Right renal cortex interstitium (tissue), 3 donors: ENCODE measurements at places on chromosomes 4 and X. TPM values are rescaled to one million over a fixed set of nuclear protein-coding genes. Genes with fewer than 3 reads are reported as not detected.

The EDNRA gene
- polyA plus RNA-seq = 95.8 TPM

The NDST4 gene
- 1.2 TPM for polyA plus RNA-seq

The RENBP gene
- polyA plus RNA-seq = 13.9 TPM

DNA sequence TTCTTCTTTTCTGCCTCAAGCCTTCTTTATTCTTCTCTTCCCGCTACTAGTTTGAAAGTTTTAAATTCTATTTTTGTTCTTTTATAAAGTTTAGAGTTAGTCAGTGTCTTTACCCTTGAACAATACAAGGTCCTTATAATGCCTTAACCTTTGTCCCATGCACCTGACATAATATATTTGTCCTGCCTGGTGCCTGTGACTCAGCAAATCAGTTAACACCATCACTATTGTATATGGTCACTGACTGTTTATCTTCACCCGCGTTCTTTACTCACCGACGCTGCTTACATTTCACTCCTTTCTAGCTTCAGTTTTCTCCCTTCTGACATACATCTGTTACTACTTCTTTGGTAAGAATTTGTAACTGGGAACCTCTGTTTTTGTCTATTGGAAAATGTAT lies 5.7 kb downstream of the SMIM20 start:
- DNase-seq = no peak

DNA sequence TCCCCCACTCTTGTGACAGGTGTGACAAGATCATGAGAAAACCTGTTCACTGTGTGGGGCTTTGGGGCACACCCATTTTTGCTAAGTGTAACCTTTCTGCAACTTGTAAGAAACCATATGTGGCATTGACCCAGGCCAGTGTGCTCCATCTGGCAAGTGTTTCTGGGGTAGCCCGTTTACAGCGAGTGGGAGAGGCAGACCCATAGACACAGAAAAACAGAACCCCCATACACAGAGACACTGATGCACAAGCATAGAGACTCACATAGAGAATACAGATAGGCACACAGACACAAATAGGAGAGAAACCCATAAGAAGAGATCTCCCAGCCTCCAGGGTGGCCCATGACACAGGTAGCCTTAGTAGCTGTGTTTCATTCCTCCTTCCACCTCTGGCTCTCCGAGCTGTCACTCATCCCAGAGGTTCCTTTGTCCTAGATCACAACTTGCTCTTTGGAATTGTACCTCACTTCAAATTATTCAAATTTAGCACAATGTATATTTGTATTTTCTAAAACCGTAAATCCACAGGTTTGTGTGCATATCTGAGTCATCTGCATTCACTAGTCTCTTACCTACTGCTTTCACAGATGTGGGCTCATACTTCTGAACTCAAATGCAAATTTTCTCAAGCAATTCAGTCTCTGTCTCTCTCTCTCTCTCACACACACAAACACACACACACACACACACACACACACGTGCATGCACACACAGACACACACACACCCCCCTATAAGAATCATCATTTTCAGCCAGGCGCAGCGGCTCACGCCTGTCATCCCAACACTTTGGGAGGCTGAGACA lies 114.4 kb downstream of the SH3KBP1 start:
- DNase-seq = no peak

DNA sequence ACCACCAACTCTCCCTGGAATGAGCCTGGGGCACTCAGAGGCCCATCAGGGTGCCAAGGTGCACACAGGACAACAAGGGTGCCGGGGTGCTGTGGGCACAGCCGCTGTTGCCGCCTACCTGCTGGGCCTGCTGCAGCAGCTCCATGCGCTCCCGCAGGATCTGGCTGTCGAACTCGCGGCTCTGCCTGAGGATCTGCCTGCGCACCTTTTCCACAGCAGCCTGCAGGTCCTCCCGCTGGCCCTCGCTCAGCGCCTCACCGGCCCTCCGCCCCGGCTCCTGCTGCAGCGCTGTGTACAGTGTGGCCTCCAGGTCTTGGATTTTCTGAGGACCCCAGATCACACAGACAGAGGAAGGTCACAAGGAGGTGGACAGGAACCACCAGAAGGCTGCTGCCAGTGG lies 17.6 kb upstream of the C4orf50 start:
- DNase-seq = no peak

DNA sequence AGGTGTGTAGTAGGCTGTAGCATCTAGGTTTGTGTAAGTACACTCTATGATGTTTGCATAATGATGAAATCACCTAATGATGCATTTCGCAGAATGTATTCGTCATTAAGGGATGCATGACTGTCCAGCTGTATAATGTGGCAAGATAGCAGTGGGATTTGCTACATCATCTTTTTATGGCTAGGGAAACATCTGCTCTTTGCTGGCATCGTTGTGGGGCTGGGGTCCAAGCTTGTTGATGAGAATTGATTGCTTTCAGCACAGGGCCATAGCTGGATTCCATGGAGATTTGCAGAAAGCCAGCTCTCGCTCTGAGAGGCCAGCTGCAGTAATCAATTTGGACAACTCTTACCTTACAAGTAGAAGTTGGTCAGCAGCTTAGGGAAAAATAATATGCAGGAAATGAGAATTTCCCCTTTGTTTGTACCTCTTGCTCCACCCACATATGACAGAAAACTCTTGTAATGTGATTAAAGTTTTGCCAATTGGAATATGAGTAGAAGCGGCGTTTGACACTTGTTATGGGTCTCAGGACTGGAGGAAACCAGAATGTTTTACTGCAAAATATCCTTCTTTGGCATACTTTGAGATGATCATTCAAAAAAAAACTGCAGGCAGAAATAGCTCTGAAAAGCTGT lies 310.5 kb downstream of the RAPGEF2 start:
- no peak for DNase-seq

GRCh38 chrX:134571796-134572195 lies 86.5 kb downstream of the PLAC1 start:
- no peak for DNase-seq

- DNase-seq = no peak
Measured at GRCh38 chrX:123324625-123325024, 140.5 kb downstream of the GRIA3 start.

GRCh38 chr4:137754652-137755471 lies 222.6 kb upstream of the PCDH18 start:
- DNase-seq = peak; percentile 17
